CD4-positive, CD25-positive, alpha-beta regulatory T cell (primary cell): ENCODE measurements at places on chromosomes 5 and 9.

GRCh38 chr5:170105642-170106611 lies at the start of gene FOXI1:
Gene FOXI1 (plus strand): TSS chr5:170105897. CDS start chr5:170105958, 61 bp downstream.
- no peaks in the 10 kb centered on the region for H3K36me3 ChIP-seq
- H3K27ac ChIP-seq, result no peak within 1 kb of the TSS
- no peaks in the 10 kb centered on the region for H3K4me1 ChIP-seq
- DNase-seq, result no peak
- no peak within 1 kb of the TSS for H3K4me3 ChIP-seq

DNA sequence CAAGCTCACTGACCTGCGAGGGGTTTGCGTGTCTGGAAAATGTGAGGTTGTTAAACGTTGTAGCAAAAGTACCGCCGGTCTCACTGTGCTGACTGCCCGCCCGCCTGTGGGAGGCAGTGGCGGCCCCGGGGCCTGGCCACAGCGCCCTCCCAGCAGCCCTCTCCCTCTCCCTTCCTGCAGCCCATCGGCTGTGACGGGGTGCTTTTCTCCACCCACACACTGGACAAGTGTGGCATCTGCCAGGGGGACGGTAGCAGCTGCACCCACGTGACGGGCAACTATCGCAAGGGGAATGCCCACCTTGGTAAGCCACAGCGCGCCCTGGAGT lies 6.2 kb downstream of the ADAMTSL2 start:
- H3K4me3 ChIP-seq, result no peak overlapping the region

DNA sequence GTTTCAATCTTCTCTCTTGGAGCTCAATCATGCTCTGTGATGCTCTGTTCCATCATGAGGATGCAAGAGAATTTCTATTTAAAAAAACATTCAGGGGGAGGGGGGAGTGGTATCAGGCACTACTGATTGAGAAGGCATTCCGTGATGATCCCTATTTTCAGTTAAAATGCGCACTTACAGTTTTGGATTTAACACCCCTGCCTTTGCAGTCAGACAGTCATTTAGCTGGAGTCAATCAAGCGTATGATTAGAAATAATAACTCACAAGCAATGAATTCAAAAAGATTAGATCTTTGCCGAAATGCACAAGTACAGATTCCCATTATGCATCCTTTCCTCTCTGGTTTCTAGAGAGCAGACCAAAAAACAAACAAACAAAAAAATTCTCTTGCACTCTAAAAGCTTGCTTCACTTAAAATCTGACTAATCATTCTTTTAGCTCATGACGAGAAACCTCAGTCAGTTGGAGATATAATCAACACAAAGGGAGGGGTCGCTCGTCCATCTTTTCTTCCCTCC lies 55.4 kb downstream of the EFNA5 start:
- H3K27me3 ChIP-seq, result no peaks in the 10 kb centered on the region
- H3K4me1 ChIP-seq, result no peaks in the 10 kb centered on the region
- H3K4me3 ChIP-seq, result no peak overlapping the region
- H3K27ac ChIP-seq, result no peak overlapping the region
- no peak for DNase-seq
- no peaks in the 10 kb centered on the region for H3K36me3 ChIP-seq

GRCh38 chr5:136174021-136174659 lies 18.8 kb downstream of the SMIM32 start:
- H3K27me3 ChIP-seq, result no peaks in the 10 kb centered on the region
- no peak overlapping the region for H3K4me3 ChIP-seq
- H3K36me3 ChIP-seq, result no peaks in the 10 kb centered on the region
- H3K4me1 ChIP-seq, result no peaks in the 10 kb centered on the region
- no peak overlapping the region for H3K27ac ChIP-seq
